Vagina (tissue), 2 donors: ENCODE measurements at places on chromosomes 7 and 10.

DNA sequence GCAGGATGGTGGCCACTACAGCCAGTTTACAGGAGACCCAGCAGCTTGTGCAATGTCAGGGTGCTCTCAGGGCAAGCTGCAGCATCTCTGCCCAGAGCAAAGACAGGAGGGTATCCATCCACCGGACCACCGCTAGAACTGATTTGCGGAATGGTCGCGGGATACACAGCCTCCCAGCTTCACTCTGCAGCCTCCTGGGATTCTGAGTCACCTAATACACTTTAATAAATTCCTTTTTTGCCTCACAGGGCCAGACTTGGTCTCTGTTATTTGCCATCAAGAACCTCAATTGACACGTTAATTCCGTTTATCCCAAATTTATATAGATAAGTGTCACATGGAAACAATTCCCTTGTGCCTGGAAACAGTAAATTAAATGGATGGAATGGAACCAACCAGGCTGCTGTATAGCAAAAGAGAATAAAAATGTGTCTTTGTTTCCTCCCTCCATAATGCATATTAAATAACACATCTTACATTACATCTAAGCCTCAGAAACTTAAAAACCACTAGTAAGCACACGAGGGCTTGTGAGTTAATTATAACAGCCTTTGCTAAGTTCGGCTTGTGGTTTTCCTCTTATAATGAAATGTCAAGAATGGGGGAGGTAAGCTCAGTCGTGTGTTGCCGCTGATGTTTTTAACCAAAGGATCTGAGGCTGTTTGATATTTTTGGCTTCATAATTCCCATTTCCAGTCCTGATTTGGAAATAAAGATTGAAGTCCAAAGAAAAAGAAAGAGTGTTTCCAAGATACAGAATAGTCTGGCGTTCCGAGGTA, 52.1 kb downstream of the ADRB1 start:
- no peak for DNase-seq

- no peak for DNase-seq
Observed at GRCh38 chr7:117061751-117062150, 108.5 kb downstream of the ST7 start.

- DNase-seq, result no peak
Observed at GRCh38 chr10:4837551-4837950, 11.5 kb downstream of the AKR1E2 start.

DNA sequence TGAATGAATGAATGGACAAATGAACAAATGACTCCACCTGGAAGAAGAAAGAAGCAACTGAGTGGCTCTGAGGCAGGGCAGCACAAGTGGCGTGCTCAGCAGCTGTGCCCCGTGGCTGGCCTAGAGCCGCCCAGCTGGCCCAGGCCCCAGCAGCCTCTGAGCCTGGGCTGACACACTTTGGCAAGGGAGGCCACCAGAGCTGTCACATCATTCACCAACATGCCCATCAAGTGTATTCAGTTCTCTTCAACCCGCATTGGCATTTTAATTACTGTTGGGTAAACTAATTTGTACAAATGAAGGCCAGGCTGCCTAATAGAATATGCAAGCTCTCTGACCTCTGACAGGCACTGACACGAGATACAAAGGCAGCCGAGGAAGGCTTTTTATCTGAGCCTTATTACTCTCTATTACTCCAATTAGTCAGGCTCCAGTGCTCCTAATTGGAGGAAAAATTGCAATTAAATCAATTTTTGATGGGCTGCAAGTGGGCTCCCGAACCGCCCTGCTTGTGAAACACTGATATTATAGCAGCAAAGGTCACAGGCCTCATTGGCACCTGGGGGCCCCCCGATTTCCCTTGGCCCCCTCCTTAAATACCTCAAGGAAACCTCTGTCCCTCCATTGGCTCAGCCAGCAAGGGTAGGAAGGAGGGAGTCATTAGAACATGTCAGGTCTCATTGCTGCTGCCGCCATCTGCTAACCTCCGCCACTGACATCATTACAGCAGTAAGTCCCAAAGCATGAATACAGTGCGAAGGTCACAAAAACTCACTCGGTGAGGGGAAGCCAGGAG, 41.9 kb downstream of the DPCD start:
- no peak for DNase-seq

GRCh38 chr10:24168258-24169170, 40.4 kb upstream of the KIAA1217 start:
- DNase-seq, result no peak

DNA sequence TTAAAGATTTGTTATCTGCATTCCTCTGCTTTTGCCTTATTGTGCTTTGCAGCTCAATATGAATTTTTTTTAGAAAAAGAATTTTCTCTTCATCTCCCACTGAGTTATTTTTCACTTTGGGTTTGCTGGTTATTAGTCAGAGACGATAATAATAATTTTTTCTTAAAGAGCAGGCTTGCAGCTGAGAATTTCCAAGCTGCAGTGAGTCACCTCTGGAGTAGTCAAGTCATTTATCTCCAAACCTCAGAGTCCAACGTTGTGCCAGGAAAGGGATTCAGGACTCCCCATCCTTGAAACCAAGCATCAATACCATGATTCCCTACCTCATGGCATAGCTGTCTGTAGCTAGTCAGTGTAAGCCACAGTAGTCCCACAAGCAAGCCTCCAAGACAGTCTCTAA, 15.2 kb upstream of the EGR2 start:
- DNase-seq, result no peak

DNA sequence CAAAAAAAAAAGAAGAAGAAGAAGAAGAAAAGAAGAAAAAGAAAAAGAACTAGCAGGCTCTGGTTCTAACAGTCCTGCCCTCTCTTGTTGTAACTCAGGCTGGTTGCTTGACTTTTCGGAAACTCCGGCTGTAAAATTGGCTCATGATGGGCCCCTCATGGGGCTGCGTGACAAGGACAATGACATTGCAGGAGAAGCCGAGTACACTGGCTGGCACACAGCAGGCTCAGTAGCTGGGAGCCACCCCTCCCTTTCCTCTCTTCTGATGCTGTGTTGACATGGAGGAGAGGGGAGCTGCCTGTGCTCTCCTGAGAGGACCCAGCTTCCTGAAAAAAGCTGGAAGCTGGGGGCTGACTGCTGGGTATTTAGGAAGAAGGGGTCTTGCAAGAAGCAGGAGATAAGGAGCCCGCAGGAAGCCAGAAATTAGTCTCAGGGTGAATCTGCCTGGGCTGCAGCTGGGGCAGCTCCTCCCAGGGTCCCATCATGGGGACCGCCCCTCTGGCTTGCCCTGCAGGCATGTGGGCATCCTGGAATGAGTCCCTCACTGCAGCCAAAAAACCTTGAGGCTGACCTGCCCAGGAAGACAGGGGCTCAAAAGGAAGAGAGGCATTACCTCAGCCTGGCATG, 14.6 kb upstream of the GPR26 start:
- peak; percentile 52 for DNase-seq

DNA sequence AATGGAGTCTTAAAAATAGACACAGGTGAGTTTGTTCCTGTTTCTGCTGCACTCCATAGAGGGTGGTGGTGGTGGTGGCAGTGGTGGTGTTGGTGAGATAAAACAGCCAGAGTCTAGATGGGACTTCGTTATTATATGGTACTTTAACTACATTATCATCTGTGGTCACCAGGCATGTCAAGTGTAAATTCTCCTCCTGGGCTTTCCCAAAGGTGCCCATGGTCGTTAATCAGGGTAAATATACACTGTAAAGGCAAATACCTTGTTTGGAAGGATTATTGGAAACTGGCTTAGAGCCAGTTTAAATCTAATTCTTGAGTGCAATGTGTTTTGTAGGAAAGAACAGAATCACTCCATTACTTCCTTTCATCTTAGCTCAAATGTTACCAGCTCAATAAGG, 21.5 kb upstream of the COMMD3 start:
- DNase-seq, result no peak

GRCh38 chr7:151192002-151192539, 5.0 kb upstream of the ASB10 start:
- DNase-seq, result no peak

DNA sequence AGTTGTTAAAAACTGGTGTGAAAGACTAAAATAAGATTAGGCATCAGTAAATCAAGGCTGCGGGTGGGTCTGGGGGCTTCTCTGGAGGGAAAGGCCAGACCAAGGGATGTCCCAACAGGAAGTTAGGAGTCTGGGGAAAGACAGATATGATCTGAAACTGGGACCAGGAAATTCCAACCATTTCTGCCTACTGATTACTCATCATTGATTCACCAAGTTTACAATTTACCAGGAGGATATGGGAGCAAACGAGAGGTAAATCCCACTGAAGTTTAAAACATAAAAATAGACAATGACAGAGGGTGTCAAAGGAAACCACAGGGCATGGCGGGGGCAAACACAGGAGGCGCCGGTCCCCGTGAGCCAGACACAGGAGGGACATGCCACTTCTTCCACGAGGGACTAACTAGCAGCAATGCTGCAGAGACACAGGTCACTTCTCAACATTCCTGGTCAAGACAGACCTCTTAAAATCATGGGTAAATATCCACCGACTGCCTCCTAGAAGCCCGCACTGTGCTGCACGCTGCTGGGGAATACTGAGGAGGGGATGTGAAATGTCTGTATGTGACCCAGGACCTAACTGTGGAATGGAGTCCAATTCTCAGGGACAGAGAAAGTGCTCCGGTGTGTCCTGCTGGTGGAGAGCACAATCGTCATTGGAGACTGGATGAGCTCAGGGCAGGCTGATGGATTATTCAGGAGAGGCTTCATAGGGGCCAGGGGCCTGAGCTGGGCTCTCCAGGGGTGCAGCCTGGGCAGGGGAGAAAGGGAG, 153.4 kb upstream of the KLF14 start:
- no peak for DNase-seq

GRCh38 chr7:11430841-11431240, 401.2 kb downstream of the THSD7A start:
- no peak for DNase-seq

- DNase-seq, result no peak
Observed at GRCh38 chr7:29255199-29255878, 60.8 kb downstream of the CHN2 start.

DNA sequence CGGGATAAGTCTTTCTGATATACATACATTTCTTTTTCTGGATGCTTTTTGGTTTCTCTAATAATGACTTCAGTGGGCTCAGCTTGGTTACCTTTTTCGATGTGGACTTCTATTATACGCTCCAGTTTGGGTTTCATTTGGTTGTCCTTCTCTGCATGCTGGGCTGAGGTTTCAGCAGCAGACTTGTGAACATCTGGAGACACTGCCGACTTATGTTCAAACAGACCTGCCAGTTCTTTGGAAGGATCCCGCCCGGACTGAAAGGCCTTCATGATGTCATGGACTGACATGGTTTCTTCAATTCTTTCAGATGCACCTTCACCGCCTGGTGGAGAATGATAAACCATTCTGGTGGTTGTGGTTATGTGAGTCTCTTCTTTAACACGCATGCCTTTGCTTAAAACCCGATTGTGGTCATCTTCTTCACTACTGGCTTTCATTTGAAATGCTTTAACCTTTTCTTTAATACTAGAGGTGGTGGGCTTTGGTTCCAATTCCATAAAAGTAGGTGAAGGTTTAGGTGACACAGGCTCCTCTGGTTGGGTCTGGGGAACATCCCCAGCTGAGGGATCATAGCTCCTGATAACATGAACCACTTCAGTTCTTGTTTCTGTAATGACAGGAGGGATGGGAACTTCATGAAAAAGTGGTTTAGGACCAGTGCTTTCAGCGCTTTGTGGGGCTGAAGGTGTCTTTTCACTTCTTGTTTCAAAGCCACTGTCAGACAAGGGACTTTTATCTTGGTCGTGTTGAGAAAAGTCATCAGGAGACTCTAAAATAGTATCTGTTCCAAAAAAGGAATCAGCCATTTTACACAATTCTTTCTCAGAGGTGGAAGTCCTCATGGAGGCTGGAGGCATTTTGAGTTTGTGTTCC, 167.7 kb upstream of the CCDC6 start:
- DNase-seq, result no peak

DNA sequence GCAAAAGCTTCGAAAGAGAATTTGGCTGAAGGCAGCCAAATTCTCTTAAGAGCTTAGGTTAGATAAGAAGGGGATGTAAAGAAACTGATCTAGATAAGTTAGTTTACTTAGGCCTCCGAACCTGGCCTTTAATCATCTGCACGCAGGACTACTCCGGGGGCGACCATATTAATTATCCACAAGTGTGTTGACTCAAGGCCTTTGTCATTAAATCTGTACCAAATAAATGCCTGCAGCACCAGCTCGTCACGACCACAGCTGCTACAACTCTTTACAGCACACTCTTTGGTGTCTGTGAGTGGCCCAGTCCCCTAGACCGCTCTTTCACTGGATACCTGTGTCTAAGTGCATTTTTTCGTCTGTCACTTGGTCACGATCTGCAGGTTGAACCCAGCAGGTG, 69.8 kb upstream of the LSM8 start:
- no peak for DNase-seq

DNA sequence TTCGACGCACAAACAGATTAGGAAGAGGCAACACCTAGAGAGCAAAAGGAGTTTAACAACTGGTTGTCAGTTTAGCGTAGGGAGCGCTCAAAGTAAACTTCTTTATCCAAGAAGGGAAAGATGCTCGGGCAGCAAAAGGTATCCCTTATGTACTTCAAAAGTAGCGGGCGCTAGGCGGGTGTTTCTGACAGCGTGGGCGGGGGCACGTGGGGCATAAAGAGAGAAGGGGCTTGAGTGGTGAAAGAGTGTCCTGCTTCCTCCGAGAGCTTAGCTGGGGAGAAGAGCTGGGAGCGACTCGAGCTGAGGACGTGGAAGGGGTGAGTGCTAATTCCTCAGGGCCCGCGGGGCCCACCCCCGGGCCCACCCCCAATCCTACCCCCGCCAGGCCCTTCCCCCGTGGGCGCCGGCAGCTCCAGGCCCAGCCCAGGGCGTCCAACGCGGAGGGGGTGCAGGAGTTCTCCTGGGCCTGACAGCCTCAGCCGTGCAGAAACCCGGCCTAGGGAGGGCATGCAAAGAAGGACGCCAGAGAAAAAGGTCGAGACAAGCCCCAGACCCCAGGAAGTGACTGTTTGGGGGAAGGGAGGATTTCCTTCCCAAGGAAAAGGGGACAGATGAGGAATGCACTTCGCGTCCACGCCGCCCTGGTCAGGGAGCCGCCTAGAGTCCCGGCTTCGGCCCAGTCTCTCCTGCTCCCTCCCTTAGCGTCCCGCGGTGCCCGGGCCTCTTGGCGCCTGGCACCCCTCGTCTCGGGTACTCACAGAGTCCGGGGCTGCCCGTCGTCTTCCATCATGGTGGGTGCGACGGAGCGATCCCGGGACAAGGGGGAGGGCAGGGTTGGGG, 868 bp downstream of the TIAL1 start:
- no peak for DNase-seq
